C1 segment of cervical spinal cord (tissue), 14 donors: ENCODE measurements at places on chromosomes 6 and 20.

- no peak for DNase-seq
Measured at GRCh38 chr6:33987531-33988021, 158.3 kb downstream of the GRM4 start.

GRCh38 chr6:111748231-111748647 lies 125.0 kb downstream of the FYN start:
- no peak for DNase-seq

DNA sequence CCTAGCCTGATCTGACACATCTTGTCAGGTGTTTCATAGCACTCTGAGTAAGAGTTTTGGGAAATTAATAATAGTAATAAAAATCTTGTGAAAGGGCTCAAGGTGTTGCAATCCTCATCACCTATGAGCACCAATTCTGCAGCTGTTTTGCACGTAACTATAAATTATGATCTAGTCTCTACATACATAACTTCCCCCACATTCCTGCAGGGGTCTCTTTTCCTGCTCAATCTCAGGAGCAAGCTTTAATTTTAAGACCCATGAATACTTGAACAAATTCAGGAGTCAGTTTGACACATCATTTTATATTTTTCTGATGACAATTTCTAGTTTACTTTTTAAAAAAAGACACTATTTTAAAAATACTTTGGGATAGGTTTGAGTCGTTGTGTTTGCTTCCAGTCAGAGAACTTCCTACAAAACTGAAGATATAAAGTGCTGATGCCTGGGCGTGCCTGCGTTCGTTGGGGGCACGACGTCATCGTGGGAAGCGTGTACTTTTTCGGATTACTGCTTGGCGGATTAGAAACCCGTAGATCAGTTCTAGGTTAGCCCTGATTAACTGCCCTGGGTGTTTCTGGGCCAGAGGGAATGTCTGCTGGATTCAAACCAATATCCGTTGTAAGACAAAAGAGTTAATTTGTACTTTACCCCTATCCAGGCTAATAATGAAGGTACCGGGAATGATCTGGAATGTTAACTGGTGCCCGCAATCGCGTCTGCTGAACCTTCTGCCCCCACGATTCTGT lies 1.0 kb upstream of the E2F3 start:
- no peak for DNase-seq

DNA sequence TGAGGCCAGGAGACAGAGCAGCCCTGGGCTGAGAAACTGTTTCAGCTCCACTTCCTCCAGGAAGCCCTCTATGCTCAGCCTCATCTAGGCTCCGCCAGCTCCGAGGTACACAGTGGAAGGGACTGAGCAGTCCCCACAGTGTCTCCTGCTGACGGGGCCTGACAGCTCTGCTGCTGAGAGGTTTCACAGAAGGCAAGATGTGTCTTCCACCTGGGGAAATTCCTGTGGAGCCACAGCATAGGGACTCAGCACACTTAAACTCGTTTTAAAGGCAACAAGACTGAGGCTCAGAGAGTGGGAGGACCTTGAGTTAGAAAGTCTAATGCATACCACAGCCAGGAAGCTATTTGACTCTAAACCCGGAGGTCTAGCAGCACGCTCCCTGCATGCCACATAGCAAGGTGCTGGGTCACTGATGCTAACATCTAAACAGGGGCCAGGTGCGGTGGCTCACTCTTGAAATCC lies 6.8 kb downstream of the ADA start:
- DNase-seq = no peak

GRCh38 chr6:32192608-32193039 lies at the start of gene GPSM3:
Gene GPSM3 (minus strand): TSS chr6:32192643. CDS start chr6:32192513, 130 bp downstream.
- peak; percentile 13 for DNase-seq

DNA sequence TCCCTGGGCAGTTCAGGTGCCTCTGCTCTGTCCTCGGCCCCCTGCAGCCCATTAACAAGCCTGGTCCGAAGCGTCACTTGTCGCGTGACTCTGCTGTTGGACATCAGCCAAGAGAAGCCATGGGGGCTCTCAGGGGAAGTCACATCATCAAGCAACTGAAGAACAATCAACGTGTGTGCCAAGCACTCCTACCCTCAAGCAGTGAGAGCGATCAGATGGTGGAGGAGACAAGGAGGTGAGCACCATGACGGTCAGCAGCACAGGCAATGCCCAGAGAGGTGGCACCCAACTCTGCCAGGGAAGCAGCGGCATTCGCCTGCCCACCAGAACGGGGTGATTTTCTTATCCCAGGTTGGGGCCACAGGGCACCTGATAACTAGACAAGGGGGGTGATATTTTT lies 132.7 kb downstream of the AGPAT4 start:
- DNase-seq = no peak

- DNase-seq = no peak
Measured at GRCh38 chr6:28215425-28215824, 9.7 kb upstream of the ZSCAN9 start.

DNA sequence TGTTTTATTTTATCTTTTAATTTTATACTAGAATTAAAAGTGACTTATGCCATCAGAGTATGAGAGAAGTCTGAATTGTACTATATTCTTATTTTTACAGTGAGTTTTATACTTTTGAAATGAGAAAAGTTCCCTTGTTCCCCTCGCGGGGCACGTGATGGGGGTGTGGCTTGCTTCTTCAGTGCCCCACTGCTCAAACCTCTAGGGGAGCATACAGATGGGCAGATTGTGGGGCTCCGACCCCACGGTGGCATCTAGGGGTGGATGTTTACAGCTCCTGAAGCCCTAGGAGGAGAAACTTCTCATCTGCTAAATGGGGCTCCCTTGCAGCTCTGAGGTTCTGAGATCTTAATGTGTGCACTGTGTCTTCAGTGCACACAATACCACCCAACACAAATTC lies 11.9 kb upstream of the MAS1L start:
- no peak for DNase-seq

GRCh38 chr6:110699780-110700179 lies 115.5 kb downstream of the CDK19 start:
- DNase-seq = no peak

DNA sequence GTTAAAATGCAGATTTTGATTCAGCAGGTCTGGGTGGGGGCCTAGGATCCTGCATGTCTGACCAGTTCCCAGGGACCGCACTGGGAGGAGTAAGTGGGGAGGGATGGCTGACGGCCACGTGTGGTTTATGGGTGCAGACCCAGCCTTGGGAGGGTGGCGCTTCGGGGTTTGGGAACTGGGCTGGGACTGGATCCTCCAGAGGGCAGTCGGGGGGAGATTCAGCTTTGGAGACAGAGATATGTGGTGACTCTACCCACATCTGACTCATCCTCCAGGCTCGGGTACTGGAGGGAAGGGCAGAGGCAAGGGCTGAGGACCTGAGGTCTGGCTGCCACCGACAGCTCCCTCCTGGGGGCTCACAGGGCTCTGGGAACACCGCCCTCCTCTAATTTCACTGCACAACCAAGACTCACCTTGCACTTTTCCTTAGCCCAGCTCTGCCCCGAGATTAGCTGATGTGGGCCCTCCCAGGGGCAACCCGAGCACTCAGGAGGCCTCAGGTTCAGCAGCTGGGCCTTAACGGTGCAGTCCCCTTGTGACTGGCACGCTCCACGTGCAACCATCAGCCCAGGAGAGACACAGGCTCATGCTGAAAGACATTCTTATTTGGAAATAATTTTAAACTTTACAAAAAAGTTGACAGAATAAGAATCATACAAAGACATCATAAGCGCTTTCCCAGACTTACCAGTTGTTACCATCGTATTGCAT lies 172.8 kb upstream of the PMEPA1 start:
- DNase-seq = no peak

DNA sequence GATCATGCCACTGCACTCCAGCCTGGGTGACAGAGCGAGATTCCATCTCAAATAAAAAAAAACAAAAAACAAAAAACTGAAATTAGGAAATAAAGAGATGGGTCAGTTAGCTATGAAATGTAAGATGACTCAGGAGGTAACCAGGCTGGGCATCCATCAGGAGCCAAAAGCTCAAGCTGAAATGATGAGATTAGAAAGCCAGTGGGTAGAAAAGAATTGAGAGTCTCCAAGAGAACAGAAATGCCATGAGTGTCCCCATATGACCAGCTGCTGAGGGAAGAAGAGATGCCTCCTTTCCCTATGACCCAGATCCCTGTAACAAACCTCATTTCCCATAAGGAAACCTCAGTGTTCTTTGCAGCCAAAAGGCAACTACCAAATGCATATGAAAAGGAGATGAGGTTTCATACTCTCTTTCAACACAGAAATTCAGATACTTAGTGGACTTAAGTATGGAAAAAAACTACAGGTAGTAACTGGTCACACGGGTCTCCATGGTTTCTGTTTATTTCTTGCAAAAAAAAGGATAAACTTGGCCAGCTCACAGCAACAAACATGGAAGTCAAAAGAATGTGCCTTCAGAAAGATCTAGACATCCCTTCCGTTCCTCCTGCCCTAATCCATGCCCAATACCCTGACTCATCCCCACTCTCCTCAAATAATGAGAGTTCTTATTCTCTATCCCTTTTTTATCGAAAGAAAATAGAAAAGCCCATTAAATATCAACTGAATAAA lies 8.1 kb downstream of the ARHGAP18 start:
- no peak for DNase-seq

- DNase-seq = no peak
Measured at GRCh38 chr6:140138311-140139010, 764.0 kb upstream of the CITED2 start.

GRCh38 chr6:21325201-21325856 lies 268.2 kb upstream of the SOX4 start:
- DNase-seq = no peak

DNA sequence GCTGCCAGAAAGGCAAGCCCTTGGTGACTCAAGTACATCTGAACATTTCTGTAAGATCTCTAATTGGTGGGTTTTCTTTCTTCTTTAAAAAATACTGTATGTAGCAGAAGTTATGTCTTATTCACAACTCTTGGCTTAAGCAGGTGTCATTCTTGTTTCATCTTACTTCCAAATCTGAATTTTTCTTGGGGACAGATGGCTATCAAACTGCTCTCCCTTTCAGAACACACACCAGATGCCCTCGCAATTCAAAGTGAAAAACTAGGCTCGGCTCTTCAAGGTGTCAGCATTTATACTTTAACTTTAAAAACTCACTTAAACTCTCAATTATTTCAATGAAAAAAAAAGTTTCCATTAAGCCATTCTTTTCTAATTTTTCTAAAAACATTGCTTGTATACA lies 49.7 kb downstream of the PAK5 start:
- DNase-seq = no peak

DNA sequence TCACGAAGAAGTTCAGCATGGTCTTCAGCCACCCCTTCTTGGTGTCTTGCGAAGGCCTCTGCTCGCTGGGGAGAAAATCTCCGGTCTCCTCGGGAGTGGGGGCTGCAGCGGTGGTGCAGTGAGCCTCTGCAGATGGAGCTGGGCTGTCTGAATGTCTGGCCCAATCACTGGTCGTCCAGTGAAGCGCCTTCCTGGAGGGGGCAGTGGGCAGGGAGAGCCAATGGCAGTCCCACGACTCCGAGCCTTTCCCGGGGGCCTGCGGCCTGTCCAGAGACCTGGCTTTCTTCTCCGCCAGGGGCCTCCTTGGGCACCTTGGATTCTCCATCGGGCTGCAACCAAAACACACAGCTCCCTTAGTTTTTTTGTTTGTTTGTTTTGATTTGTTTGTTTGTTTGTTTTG lies 6.3 kb downstream of the BNIP5 start:
- no peak for DNase-seq

GRCh38 chr6:132687306-132687705 lies 26.5 kb downstream of the VNN1 start:
- DNase-seq = no peak

- no peak for DNase-seq
Measured at GRCh38 chr6:166499350-166500163, 86.9 kb downstream of the RAMACL start.
